ENCODE measurements at places on chromosomes 11 and 22. TPM values are rescaled to one million over a fixed set of nuclear protein-coding genes. Genes with fewer than 3 reads are reported as not detected.

- no peaks in the 10 kb centered on the region for H3K27me3 ChIP-seq
- peaks cover 18% of the 10 kb centered on the region for H3K36me3 ChIP-seq
- H3K27ac ChIP-seq: peak overlapping the region; percentile 85
- peak; percentile 70 for DNase-seq
- no peak overlapping the region for H3K4me3 ChIP-seq
Observed at GRCh38 chr22:38696606-38697424, 3.9 kb downstream of the JOSD1 start.

DNA sequence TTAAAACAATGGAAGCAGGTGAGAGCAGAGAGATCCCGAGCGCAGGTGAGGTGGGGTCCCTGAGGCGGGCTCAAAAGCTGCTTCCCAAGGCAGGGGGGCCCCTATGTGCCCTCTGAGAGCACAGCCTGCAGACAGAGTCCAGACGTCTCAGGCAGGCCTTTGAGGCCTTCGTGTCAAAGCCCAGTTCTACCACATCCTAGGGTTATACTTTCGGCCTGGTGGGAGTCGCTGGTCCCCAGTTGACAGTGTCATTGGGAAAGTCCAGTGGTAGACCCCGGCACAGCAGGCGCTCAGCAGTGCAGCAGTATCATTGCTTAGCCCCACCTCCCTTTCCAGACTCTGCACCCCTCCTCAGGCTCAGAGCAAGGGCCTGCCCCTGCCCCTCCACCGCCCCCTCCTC, 9.1 kb downstream of the LINC01488 start:
- H3K4me1 ChIP-seq: no peaks in the 10 kb centered on the region
- H3K36me3 ChIP-seq: no peaks in the 10 kb centered on the region
- DNase-seq: no peak
- no peak overlapping the region for H3K4me3 ChIP-seq

- peak overlapping the region; percentile 76 for H3K27ac ChIP-seq
- no peak overlapping the region for H3K4me3 ChIP-seq
- H3K4me1 ChIP-seq: no peaks in the 10 kb centered on the region
- no peaks in the 10 kb centered on the region for H3K27me3 ChIP-seq
- DNase-seq: no peak
Observed at GRCh38 chr11:114308689-114309089, 12.5 kb downstream of the NNMT start.

- H3K27me3 ChIP-seq: no peaks in the 10 kb centered on the region
- DNase-seq: no peak
- H3K4me3 ChIP-seq: no peak overlapping the region
- H3K27ac ChIP-seq: no peak overlapping the region
Observed at GRCh38 chr11:78291503-78292108, 102.9 kb downstream of the USP35 start.

- no peak for DNase-seq
- no peaks in the 10 kb centered on the region for H3K36me3 ChIP-seq
- H3K4me1 ChIP-seq: no peaks in the 10 kb centered on the region
- H3K4me3 ChIP-seq: no peak overlapping the region
- H3K27me3 ChIP-seq: peaks cover 7% of the 10 kb centered on the region
Observed at GRCh38 chr11:33984682-33985389, 66.7 kb upstream of the CAPRIN1 start.

DNA sequence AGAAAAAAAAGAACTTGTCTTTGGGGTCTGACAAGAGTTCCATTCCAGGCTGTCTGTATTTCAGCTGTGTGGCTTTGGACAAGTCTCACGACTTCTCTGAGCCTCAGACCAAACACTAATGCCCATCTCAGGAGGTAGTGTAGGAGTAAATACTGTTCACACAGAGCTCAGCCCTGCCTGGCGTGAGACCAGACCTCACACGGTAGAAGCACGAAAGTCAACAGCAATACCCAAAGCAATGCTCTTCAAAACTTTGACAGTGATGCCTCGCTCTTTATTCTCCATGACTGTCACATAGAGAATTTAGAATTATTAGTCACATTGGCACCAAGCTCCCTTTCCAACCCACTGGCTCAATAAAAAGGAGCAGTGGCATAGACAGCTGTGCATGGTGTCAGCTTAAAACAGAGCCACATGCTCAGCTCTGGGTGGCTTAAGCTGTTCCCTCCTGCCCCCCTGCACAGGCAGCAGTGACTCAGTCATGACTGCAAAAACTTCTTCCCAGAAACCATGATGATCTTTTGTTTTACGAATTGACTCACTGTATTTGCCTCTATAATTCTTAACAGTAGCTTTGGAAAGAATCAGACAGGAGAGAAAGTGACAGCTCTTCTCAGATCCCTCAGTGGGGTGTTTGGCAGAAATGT, 74.0 kb upstream of the PHF21B start:
- H3K36me3 ChIP-seq: no peaks in the 10 kb centered on the region
- H3K4me1 ChIP-seq: no peaks in the 10 kb centered on the region
- DNase-seq: no peak

- H3K4me3 ChIP-seq: no peak overlapping the region
- peak overlapping the region; percentile 43 for H3K27ac ChIP-seq
- H3K27me3 ChIP-seq: no peaks in the 10 kb centered on the region
- peaks cover 3% of the 10 kb centered on the region for H3K4me1 ChIP-seq
Observed at GRCh38 chr11:10109806-10110205, 184.2 kb downstream of the SBF2 start.

DNA sequence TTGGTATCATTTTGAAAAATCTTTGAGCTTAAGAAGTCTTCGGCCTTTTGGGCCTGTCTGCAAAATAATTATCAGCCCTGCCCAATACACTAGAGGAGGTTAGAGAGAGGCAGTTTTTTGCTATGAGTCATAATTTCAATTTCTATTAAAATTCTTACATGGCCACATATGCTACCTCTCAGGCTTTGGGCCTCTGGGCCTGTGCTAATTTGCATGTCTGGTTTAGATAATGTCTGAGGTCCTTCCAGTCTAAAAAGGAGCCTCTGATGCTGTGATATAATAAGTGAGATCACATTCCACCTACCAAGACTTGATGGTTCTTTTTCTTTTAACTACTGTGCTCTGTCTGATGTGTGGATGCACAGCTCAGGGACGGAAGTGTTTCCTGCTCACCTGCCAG, 70.8 kb downstream of the KCNJ1 start:
- no peaks in the 10 kb centered on the region for H3K4me1 ChIP-seq
- peaks cover 19% of the 10 kb centered on the region for H3K36me3 ChIP-seq
- no peak overlapping the region for H3K4me3 ChIP-seq
- no peaks in the 10 kb centered on the region for H3K27me3 ChIP-seq
- H3K27ac ChIP-seq: no peak overlapping the region
- DNase-seq: no peak

DNA sequence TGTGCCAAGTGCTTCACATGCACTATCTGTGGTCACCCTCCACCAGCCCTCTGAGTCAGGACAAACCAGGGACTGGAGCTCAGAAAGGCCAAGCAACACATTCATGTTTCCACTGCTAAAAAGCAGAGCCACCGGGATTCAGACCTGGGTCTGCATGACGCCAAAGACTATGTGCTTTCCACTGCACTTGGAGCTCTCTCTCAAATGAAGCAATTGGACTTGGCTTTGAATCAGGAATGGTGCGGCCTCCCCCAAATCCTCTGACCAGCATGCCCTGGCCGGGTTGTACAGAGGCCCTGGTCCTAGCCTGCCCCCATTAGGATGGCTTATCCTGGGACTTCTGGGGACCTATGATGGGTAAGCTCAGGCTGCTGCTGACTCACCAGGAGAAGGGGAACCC, 80.7 kb downstream of the PKNOX2 start:
- no peak overlapping the region for H3K27ac ChIP-seq
- no peaks in the 10 kb centered on the region for H3K36me3 ChIP-seq
- H3K4me1 ChIP-seq: no peaks in the 10 kb centered on the region
- H3K4me3 ChIP-seq: no peak overlapping the region
- no peaks in the 10 kb centered on the region for H3K27me3 ChIP-seq
- DNase-seq: no peak

GRCh38 chr11:94494126-94494680, 419 bp downstream of the ANKRD49 start:
- H3K27ac ChIP-seq: no peak overlapping the region
- H3K4me3 ChIP-seq: peak overlapping the region; percentile 80
- H3K36me3 ChIP-seq: peaks cover 8% of the 10 kb centered on the region
- no peak for DNase-seq

GRCh38 chr11:130219148-130219547, 59.6 kb downstream of the ST14 start:
- no peak overlapping the region for H3K4me3 ChIP-seq
- H3K27me3 ChIP-seq: no peaks in the 10 kb centered on the region
- no peaks in the 10 kb centered on the region for H3K36me3 ChIP-seq
- H3K27ac ChIP-seq: no peak overlapping the region

DNA sequence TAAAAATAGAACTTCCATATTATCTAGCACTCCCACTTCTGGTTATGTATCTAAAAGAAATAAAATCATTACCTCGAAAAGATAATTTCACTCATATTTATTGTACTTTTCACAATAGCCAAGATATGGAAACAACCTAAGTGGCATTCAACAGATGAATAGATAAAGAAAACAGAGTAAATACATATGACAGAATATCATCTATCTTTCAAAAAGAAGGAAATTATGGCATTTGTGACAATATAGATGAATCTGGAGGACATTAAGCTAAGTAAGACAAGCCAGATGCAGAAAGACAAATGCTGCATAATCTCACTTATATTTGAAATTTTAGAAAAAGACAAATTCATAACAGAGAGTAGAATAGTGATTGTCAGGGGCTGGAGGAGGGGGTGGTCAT, 590.0 kb upstream of the ANO3 start:
- no peaks in the 10 kb centered on the region for H3K36me3 ChIP-seq
- H3K27me3 ChIP-seq: no peaks in the 10 kb centered on the region
- no peaks in the 10 kb centered on the region for H3K4me1 ChIP-seq
- H3K27ac ChIP-seq: no peak overlapping the region
- H3K4me3 ChIP-seq: no peak overlapping the region

DNA sequence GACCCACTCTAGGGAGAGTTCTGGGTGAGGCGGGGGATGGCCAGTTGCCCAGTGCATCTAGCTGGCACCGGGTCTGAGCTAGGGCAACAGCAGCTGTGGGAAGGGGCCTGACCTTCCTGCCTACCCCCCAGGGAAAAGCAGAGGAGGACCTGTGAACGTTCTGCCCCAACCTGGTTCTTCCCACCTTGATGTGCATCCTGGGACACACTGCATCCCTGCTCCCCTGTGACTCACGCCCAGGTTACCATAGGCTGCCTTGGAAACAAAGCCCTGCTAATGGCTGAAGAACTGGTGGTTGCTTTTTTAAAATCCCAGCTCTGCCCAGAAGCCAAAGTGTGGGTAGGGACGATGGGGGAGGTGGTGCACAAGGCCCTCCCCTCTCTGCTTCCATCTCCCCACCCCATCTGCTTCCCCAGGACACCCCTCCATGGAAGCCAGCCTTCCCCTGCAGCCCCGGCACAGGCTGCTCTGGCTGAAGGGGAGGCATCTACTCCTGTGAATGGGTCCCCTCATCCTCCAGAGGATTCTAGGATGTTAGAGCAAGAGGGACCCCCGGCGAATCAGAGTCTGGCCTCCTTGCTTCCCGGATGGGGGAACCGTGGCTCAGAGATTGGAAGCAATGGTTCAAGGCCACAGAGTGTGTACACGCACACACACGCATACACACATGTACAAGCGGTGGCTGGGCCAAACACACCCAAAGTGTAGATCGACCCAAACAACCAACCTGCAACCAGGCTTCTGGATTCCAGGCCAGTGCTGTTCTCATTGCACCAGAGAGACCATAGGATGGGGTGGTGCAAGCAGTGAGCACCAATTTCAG, 7.6 kb upstream of the C11orf96 start:
- H3K27me3 ChIP-seq: no peaks in the 10 kb centered on the region
- DNase-seq: no peak
- H3K4me3 ChIP-seq: no peak overlapping the region
- H3K36me3 ChIP-seq: no peaks in the 10 kb centered on the region
- no peak overlapping the region for H3K27ac ChIP-seq

GRCh38 chr11:1572197-1573076, at the start of gene DUSP8:
TSS of gene DUSP8 (minus strand) at chr11:1572271. CDS start at chr11:1565826, 6,445 bp downstream.
- H3K27me3 ChIP-seq: peaks cover 11% of the 10 kb centered on the region
- no peaks in the 10 kb centered on the region for H3K36me3 ChIP-seq
- peak; percentile 97 for DNase-seq
- H3K27ac ChIP-seq: peak within 1 kb of the TSS; percentile 95
- peaks cover 52% of the 10 kb centered on the region for H3K4me1 ChIP-seq

DNA sequence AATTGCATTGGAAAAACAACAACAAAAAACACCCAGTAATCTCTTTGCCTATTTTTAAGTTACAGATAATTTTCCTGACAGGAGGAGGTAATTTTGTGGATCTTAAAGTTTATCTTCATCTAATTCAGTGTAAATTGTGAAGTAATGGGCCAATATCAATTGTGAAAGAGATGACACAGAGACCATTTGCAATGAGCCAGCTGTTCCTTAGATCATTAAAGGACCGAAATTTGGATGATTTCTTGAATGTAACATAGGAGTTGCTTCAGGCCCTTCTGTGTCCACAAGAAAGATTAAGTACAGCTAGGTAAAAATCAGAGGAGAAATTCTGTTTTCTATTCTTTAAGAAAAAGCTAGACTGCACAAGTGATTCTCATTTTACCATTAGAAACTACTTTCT, 718.5 kb upstream of the ANO3 start:
- H3K27ac ChIP-seq: no peak overlapping the region
- DNase-seq: no peak
- no peaks in the 10 kb centered on the region for H3K27me3 ChIP-seq
- no peaks in the 10 kb centered on the region for H3K4me1 ChIP-seq
- no peaks in the 10 kb centered on the region for H3K36me3 ChIP-seq
- H3K4me3 ChIP-seq: no peak overlapping the region

- H3K36me3 ChIP-seq: peaks cover 3% of the 10 kb centered on the region
- peaks cover 26% of the 10 kb centered on the region for H3K4me1 ChIP-seq
- DNase-seq: no peak
- no peak overlapping the region for H3K4me3 ChIP-seq
- H3K27ac ChIP-seq: peak overlapping the region; percentile 62
- no peaks in the 10 kb centered on the region for H3K27me3 ChIP-seq
Observed at GRCh38 chr11:111814557-111815320, 48.5 kb upstream of the PPP2R1B start.

- no peaks in the 10 kb centered on the region for H3K36me3 ChIP-seq
- H3K4me3 ChIP-seq: no peak overlapping the region
- H3K27ac ChIP-seq: no peak overlapping the region
- no peaks in the 10 kb centered on the region for H3K27me3 ChIP-seq
- DNase-seq: no peak
- peaks cover 27% of the 10 kb centered on the region for H3K4me1 ChIP-seq
Observed at GRCh38 chr11:72084965-72085364, 4.3 kb downstream of the LRRC51 start.

GRCh38 chr11:76653012-76653673, 17.4 kb downstream of the LRRC32 start:
- no peak overlapping the region for H3K4me3 ChIP-seq
- no peak for DNase-seq
- peaks cover 22% of the 10 kb centered on the region for H3K4me1 ChIP-seq
- H3K27me3 ChIP-seq: no peaks in the 10 kb centered on the region

DNA sequence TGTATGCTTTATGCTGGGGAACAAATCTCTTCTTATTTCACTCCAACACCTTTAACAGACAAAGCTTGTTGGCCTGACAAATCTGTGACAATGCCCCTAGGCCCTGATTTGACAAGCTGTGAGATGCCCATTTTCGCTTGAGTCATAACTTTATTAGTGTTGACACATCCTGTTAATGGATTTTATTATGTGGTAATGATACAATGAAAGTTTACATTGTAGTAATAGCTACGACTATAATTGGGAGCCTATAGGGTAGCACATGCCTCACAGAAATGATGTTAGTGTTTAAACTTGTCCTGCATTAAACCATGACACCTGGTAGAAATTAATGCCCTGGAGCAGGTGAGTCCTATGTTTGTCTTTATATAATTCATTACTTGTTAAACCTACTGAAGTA, 3.3 kb upstream of the MMP10 start:
- H3K4me3 ChIP-seq: no peak overlapping the region
- no peaks in the 10 kb centered on the region for H3K36me3 ChIP-seq
- peaks cover 9% of the 10 kb centered on the region for H3K4me1 ChIP-seq

Gene ADAMTS8
- 1.4 TPM for total RNA-seq

Gene CNTF
- total RNA-seq: not detected

Gene KCNQ1OT1
- 4.6 TPM for total RNA-seq

Gene TMEM45B
- total RNA-seq: 3.6 TPM

Gene SMC1B
- not detected for total RNA-seq

Gene ABTB2
- total RNA-seq: 11.2 TPM

All from stomach (tissue), 19 donors.